Glomerular endothelial cell (primary cell): ENCODE measurements at places on chromosomes 16 and 17. TPM values are rescaled to one million over a fixed set of nuclear protein-coding genes. Genes with fewer than 3 reads are reported as not detected.

Gene SLC38A8
- not detected in 2 replicates for total RNA-seq

DNA sequence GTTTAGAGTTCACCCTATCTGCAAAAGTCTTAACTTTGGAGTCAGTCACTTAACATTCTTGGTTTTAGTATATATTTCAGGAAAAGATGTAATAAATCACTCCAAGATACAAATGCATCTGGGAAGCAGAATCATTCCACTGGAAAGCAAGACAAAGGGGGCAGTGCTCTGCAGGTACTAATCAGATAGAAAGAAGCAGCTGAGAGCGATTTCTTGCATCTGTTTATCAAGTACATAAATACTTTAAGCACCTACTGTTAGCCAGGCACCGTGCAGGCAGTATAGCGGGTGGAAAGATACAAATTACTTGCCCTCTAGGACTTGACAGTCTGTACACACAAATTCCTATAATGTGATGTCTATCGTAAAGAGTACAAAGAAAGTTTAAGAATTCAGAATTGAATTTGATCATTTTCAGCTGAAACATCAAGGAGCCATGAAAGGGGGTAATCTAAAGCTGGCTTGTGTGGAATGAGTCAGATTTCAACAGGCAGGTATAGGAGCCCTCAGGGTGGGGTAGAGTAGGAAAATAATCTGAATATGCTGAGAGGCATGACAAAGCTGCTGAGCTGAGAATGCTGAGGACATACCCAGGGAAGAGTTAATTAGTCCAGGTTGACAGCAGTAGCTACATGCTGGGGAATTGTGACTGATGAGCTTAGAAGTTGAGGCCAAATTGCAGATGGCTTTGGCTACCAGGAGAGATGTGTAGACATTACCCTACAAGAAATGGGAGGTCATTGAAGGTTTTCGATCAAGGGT, 110.2 kb downstream of the CA10 start:
- DNase-seq: no peak

GRCh38 chr17:55212880-55213279, 51.9 kb upstream of the HLF start:
- no peak for DNase-seq

DNA sequence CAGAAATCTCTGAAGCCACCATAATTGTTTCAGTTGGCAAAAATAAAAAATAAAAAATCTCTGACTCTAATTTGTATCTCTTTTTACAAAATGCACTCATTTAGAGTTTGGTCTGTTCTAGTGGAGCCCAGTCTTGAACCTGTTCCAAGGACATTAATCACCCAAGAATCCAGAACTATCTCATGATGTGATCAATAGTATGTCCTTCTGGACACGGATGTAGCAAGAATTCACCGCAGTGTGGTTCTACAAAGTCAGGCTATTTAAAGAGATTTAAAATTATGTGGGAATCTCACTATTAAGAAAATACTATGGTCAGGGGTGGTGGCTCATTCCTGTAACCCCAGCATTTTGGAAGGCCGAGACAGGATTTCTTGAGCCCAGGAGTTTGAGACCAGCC, 21.8 kb upstream of the ANKFN1 start:
- DNase-seq: no peak

- no peak for DNase-seq
These were observed 53.1 kb upstream of the CHMP6 start for GRCh38 chr17:80938556-80938955.

Gene ODAD4
- total RNA-seq: 0.15 and 0.58 TPM in 2 replicates

Gene CD300E
- not detected in 2 replicates for total RNA-seq

- no peak for DNase-seq
These were observed 307.5 kb upstream of the DYNLRB2 start for GRCh38 chr16:80233097-80233835.

- no peak for DNase-seq
These were observed 16.0 kb downstream of the NUPR1 start for GRCh38 chr16:28522792-28523191.

GRCh38 chr16:81469710-81470535, 25.3 kb downstream of the CMIP start:
- no peak for DNase-seq

Gene RASD1
- total RNA-seq: 2.9 and 5.2 TPM in 2 replicates

DNA sequence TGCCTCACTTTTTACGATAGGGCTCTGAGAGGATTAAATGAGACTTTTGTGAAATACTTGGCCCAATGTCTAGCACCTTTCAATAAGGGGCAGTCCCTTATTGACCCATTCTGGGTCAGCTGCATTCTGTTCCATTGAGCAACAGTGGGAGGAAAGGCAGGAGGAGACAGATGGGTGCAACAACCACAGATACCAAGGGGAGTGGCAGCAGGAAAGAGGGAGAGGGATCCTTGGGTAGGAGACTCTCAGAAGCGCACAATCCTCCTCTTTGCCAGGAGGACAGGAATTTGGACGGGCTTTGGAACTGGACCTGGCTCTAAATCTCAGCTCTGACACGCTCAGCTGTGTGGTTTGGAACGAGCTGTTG, 3.5 kb downstream of the PIPOX start:
- no peak for DNase-seq

DNA sequence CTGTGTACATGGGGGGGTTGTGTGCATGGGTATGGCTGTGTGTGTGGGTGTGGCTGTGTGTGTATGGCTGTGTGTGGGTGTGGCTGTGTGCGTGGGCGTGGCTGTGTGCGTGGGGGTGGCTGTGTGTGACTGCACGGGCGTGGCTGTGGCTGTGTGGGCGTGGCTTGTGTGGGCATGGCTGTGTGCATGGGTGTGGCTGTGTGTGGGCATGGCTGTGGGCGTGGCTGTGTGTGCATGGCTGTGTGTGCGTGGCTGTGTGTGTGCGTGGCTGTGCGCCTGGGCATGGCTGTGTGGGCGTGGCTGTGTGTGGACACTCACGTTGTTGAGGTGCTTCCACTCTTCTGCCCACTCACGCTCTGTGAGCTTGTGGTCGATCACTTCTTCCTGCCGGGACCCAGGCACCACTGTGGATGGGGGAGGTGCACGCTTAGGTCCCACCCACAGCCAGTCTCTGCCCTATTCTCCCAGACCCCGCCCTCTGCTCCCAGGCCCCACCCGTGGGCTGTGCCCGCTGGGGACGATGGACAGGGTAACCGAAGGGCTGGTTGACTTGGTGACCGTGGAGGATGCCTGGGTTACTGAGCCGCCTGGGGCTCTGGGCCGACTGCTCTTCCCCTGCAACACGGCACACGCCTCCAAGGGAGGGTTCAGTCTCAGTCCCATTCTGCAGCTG, 16.0 kb upstream of the PABPN1L start:
- no peak for DNase-seq

Gene TMEM219
- total RNA-seq: 151 and 167 TPM in 2 replicates

DNA sequence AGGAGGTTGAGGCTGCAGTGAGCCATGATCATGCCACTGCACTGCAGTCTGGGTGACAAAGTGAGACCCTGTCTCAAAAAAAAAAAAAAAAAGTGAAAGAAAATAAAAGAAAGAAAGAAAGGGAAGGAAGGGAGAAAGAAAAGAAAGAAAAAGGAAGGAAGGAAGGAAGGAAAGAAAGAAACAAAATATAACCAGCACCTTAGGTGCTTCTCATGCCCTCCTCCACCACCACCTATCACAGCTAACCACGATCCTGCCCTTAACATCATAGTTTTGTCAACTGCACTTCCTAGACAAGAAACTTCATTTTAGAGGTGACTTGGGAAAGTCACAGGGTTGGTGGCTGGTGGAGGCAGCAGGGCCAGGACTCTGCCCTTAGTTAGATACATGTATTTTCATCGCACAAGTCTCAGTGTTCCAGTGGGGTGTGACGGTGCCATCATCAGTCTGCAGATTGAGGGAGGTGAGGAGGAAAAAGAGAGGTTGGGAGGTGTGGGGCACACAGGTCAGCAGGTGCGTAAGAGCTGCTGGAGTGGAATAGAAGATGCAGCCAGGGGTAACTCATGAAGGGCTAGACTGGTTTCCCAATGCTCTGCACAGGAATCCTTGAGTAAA, 10.0 kb downstream of the SUPT4H1 start:
- DNase-seq: no peak

- DNase-seq: no peak
These were observed 248.6 kb downstream of the MAF start for GRCh38 chr16:79351927-79352326.

GRCh38 chr16:82832821-82833220, 206.1 kb downstream of the CDH13 start:
- DNase-seq: no peak

GRCh38 chr16:88365244-88365865, 17.4 kb upstream of the ZNF469 start:
- no peak for DNase-seq
